Left forelimb (tissue), 1 donor: ENCODE measurements at places on chromosomes 6 and 20.

GRCh38 chr20:62503401-62504178, 27.8 kb upstream of the GATA5 start:
- DNase-seq, result no peak

DNA sequence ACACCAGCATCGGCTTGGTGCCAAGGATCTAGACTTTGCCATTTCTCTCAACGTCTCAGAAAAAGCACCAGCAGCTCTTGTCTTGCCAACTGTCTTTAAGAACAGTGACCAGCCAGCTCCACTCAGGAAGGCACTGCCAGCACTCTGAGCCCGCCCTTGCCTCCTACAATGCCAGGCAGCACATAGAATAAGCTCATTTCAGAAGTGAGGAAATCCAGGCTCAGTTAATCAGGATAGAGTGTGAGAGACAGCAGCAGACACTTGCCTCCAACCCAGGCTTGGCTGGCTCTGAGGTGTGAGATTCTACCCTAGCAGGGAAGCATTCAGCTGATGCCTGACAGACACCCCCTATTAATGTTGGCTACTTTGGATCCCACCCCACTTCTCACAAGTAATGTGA, 4.3 kb upstream of the SYNDIG1 start:
- no peak for DNase-seq

DNA sequence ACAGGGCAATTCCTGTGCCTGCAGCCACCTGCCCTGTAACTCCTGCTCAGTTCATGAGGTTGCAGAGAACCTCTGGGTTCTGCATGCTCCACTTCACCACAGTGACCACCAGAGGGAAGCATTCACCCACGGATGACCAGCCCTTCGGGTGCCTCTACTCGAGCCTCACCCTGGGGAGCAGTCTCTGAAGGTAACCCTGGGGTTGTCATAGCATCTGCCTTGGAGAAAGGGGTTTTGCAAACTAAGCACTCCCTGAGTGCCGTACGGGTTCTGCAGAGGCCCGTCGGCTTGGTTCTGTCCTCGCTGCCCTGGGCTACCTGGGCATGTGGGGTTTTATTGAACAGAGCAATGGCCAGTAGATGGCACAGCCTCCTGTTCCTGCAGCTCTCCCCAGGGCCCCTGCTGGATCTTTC, 10.2 kb upstream of the CST5 start:
- no peak for DNase-seq

- DNase-seq, result no peak
Observed at GRCh38 chr6:36964349-36964748, 9.8 kb downstream of the PI16 start.
